Stimulated activated CD4-positive, alpha-beta T cell treated with anti-CD3 and anti-CD28 coated beads, TNF-alpha, amount 100 ng/mL, for 24 hours (primary cell): ENCODE measurements at places on chromosomes 4 and X.

- no peak for DNase-seq
These were observed 5.3 kb upstream of the BDH2 start for GRCh38 chr4:103104886-103105285.

GRCh38 chr4:101304916-101305315, 42.4 kb downstream of the PPP3CA start:
- DNase-seq, result no peak

DNA sequence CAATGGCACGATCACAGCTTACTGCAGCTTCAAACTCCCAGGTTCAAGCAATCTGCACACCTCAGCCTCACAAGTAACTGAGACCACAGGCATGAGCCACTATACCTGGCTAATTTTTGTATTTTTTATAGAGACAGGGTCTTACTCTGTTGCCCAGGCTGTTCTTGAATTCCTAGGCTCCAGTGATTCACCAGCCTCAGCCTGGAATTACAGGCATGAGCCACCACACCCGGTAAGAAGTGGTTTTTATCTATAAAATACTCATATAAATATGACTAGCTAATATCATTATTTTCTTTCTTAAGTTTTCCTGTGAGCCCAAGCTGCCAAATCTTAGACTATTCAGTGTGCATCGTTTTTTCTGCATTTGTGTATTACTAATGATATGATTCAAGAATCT, 4.4 kb downstream of the SCFD2 start:
- DNase-seq, result no peak

DNA sequence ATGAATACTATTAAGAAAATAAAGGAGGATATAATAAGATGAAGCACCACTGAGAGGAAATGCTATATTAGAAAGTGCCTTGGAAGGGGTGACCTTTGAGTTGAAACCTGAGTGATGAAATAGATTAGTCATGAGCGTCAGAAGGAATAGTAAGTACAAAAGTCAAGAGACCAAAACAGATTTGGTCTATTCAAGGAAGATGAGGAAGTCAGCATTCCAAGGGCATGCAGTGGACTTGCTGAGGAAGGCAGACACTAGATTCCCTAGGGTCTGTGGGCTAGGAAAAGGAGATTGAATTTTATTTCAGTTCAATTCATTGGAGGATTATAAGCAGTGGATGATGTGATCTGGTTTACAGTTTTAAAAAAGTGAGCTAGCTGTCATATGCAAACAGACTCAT, 73.0 kb upstream of the WDFY3 start:
- DNase-seq, result no peak
